Endothelial cell (in vitro differentiated cells): ENCODE measurements at places on chromosomes 3 and 15.

GRCh38 chr3:39144748-39145380, 8.5 kb downstream of the CSRNP1 start:
- DNase-seq, result no peak

GRCh38 chr15:71411538-71412482, 296.5 kb downstream of the THSD4 start:
- DNase-seq, result no peak

DNA sequence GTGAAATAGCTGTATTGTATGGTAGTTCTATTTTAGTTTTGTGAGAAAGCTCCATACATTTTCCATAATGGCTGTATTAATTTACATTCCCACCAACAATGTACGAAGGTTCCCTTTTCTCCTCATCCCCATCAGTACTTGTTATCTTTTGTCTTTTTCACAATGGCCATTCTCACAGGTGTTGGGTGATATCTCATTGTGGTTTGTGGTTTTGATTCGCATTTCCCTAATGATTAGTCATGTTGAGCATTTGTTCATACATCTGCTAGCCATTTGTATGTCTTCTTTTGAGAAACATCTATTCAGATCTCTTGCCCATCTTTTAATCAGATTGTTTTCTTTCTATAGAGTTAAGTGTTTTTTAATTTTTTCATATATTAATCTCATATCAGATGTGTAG, 931.9 kb downstream of the IGSF11 start:
- no peak for DNase-seq

DNA sequence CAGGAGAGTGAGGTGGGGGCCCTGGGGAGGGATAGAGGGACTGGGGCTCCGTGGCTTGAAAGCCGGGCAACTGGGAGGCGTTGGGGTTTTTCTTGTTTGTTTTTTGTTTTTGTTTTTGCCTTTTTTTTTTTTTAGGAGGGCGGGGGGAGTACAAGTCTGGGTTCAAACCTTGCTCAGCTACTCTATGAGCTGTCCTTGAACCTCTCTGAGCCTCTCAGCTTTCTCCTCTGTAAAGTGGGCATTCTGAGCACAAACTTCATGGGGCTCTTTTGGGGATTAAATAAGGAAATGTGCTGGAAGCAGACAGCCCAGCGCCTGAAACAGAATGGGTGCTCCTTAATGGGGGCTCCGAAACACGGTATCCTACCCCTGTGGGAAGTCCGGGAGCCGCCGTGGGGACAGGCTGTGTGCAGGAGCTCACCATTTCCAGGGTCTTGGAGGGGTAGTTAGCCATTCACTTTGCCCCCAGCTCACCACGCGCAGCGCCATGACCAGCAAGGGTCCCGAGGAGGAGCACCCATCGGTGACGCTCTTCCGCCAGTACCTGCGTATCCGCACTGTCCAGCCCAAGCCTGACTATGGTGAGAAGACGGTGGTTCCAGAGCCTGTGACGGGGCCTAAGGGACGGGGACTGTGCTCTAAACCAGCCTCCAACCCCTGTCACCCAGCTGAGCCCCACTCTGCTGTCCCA, 388 bp downstream of the ACY1 start:
- no peak for DNase-seq

DNA sequence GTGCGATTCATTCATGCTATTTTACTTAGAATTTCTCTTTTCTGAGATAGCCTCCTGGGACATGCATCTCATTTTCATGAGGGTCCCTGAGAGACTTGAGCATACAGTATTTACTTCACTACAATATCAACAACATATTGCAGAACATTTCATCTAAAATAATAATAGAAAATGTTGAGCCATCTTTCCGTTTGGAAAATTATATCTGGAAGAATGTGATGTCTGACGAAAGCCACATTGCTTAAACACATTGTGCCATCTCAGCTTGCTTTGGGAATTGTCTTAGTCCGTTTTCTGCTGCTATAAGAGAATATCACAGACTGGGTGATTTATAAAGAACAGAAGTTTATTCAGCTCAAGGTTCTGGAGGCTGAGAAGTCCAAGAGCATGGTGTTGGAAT, 55.5 kb downstream of the DPH6 start:
- DNase-seq, result no peak

GRCh38 chr15:79082363-79083070, 8.1 kb downstream of the RASGRF1 start:
- no peak for DNase-seq

DNA sequence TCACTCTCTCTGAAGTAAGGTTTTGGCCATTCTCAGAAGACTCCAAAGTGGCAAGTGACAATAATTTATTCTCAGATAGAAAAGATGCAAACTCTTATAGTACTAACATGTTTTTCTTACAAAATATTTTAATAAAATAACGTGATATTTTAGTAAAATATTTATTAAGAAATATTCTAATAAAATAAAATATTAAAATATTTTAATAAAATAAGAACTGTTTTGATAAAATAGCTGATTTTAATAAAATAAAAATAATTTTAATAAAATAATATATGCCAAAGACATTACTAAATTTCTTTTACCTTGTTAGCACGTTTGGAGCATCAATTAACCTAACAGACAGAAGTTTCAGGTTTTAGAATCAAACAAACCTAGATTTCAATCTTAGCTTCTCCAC, 424.0 kb upstream of the NECTIN3 start:
- DNase-seq, result no peak

- no peak for DNase-seq
These were observed 61.2 kb upstream of the MCF2L2 start for GRCh38 chr3:183489455-183490210.

DNA sequence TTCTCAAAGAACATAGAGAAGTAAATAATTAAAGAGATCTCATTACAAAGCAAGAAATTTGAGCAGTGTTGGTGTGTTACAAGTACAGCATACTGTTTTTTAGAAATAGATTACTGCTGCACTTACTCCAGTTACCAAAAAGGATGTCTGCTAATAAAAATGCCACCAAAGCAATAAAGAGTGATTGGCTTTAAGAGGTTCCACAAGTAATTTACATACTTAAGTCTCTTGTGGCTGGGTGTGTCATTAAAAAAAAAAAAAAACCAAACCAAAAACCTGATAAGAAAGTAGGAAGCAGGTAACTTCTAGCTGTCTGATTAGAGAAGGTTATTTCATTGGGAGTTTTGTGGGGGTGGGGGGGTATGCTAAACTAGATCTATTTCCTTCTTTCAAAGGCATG, 15.2 kb downstream of the RAB11A start:
- no peak for DNase-seq

DNA sequence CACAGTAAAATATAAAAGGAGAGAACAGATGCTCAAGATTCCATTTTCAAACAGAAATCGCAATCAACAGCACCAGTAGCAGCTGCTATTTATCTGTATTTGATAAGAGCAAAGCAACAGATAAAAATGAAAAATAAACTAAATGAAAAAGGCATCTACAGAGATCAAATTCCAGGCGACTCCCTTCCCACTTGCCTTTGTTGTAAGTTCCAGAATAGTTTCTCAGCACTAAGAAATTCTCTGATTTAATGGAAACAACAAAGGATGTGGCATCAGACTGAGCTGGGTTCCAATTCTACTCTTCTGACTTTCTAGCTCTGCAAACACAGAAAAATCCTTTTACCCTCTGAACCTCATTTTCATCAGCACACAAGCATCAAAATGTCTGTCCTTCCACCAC, 110.8 kb upstream of the MME start:
- DNase-seq, result no peak

DNA sequence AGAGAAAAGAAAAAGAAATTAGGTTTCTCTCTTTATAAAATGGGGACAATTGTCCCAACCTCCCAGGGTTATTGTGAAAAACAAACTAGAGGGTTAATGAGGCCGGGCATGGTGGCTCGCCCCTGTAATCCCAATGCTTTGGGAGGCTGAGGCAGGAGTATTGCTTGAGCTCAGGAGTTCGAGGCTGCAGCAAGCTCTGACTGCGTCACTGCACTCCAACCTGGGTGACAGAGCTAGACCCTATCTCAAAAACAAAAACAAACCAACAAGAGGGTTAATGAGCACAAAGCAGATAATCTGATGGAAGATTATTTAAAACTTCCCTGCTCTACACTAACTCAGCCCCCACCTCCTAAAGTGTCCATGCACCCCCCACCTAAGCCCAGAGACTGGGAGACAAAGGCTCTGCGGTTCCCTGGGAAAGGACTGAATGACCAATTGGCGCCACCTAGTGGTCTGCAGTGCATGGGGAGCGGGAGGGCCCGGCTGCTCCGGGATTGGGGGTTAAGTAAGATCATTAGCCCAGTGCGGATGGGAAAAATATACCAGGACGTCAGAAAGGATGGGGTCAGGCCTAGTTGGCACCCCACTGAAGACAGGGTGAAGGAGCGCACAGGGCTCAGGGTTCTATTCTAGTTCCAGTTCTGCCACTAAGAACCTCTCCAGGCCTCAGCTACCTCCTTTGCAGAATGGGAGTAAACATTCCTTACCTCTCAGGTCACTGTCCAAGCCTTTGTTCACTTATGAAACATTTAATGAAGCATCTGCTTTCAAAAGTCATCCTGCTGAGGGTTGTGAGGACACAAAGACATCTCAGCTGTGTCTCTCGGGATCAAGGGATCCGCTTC, 15.6 kb downstream of the PIF1 start:
- DNase-seq, result peak; percentile 82

- no peak for DNase-seq
These were observed 15.1 kb upstream of the RFTN1 start for GRCh38 chr3:16528581-16528993.

DNA sequence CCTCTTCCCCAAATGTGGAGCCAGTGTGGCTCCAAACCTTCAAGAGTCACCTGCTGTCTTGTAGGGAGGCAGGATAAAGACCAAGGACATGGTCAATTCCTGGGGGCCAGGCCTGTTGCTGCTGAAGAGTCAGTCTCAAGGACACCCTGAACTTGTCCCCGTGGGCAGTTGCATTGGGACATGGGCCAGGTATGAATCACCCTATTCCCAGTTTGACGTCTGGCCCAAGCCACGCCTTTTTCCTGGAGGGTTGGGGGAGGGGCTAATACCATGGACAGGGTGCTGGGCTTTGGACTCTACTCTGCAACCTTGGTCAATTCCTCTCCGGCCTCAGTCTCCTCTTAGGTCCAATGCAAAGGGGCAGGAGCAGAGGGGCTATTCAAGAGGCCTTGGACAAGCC, 10.4 kb downstream of the ATP2B2 start:
- DNase-seq, result no peak

GRCh38 chr15:59801649-59802048, 112.5 kb upstream of the BNIP2 start:
- DNase-seq, result no peak

DNA sequence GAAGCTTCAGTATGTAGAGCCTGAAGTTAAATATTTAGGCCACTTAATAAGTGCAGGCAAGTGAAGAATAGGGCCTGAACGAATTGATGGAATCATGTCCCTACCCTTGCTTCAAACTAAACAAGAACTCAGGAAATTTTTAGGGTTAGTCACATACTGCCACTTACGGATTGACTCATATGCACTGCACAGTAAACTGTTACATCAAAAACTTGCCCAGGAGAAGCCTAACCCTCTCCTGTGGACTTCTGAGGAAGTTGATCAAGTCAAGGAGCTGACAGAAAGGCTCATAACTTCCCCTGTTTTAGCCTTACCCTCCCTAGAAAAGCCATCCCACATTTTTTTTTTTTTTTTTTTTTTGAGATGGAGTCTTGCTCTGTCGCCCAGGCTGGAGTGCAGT, 20.6 kb upstream of the KBTBD12 start:
- DNase-seq, result no peak

GRCh38 chr15:93059442-93059841, 29.6 kb downstream of the RGMA start:
- DNase-seq, result no peak

- no peak for DNase-seq
These were observed 30.2 kb downstream of the RPLP1 start for GRCh38 chr15:69482686-69483256.

DNA sequence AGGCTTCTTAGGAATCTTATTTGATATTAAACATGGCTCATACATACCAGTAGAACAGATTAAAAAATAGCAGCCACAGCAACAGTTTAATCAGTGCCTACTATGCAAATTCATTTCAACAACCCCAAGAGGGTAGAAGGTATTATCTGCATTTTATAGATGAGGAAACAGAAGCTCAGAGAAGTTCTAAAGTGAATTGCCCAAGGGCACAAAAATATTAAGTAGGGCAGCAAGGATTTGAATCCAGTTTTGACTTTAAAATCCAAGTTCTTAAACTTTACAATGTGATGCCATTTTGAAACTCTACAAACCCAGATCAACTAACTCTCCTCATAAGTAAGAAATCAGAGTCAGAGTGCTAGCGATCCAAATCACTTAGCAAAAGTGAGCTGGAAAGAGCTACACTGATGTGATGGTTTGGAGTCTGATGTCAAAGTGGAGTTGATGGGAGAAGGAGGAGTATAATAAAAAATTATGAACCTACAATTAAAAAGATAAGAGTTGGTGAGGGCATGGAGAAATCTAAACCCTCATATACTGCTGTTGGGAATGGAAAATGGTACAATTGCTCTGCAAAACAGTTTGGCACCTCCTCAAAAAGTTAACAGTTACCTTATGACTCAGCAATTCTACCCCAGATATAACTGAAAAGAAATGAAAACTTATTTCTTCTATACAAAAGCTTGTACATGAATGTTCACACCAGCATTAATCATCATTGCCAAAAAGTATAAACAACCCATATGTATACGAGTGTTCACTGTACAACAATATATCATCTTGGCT, 51.0 kb upstream of the PLXND1 start:
- no peak for DNase-seq

DNA sequence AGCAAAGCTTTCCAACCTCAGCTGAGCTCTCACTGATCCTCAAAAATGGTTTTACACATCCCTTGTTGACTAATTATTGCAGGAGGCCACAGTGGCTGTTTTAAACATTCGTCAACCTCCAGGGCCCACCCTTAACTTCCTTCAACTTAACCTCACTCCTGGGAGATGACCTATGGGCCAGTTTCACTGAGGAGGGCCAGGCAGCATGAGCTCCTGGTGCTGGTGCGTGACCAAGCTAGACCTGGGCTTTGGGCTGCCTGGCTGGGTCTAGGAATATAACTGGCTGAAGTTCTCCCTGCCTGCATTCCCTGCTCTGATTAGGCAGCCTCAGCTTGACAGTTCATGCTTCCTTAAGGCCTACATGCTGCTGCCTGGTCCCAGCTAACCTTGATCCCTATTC, 273.7 kb upstream of the ATP11B start:
- no peak for DNase-seq

DNA sequence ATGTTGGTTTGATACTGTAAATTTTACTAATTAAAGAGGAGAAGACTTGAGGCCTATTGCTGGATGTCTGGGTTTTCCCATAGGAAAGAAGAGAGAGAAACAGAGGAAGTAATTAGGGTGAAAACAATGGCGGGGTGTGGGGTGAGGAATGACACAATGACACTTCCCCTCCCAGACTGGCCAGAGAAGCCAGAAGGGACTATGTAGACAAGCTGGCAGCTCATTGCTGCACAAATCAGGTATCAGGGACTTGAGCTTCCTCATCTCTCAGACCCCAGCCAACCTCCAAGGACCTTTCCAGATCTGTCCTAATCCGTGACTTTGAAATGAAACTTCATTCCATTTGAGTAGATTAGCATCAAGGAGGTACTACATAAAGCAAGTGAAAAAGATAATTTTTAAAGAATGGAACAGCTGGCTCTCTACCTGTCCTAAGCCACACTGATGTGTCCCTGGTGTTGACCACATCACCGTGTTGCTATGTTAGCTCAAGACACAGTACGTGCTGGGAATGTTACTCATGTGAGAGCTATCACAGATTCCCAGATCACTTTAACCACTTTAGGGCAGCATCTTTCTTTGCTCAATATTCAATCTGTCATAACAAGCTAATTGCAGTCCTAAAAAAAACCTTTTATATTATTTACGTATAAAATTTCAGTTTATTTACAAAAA, 22.2 kb downstream of the TMEM212 start:
- DNase-seq, result no peak
